Mesenteric fat pad (tissue), 1 donor: ENCODE measurements at places on chromosomes 13 and 19. TPM values are rescaled to one million over a fixed set of nuclear protein-coding genes. Genes with fewer than 3 reads are reported as not detected.

The CGB3 gene
- not detected for total RNA-seq

DNA sequence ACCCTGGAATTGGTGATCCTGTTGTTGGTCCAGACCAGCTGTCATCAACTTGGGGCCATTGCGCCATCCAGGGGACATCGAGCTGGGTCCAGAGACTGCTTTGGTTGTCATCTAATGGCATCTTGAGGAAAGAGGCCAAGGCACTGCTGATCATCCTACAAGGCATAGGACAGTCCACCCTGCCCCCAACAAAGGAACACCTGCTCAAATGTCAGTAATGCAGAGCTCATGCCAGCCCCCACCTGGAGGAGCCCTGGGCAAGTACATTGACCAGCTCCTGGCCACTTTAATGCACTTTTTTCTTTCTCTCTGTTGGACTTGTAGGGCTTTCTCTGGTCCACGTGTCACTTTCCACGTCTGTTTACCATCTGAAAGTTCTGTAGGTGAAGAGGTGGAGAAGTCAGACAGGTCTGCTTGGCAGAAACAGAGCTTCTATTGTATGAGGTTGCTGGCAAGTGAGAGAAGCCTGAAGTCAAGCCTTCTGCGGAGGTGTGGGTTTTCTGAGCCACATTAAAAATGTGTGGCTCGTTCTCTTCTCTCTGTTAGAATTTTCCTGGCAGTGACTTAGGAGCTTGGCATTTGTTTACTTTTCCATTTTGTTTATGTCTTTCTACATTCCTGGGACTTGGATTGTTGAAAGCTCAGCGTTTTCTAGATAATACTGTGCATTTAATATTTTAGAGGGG lies 124.0 kb upstream of the RNF113B start:
- DNase-seq: no peak

- DNase-seq: no peak
These were observed 19.9 kb upstream of the SGCG start for GRCh38 chr13:23160638-23161480.

- DNase-seq: no peak
These were observed 7.5 kb downstream of the PLA2G4C start for GRCh38 chr19:48102870-48103751.

GRCh38 chr13:37448153-37448552 lies 150.4 kb downstream of the POSTN start:
- DNase-seq: no peak
